ENCODE measurements at places on chromosomes 16 and 17. TPM values are rescaled to one million over a fixed set of nuclear protein-coding genes. Genes with fewer than 3 reads are reported as not detected.

- H3K27me3 ChIP-seq, result no peaks in the 10 kb centered on the region
- no peak overlapping the region for H3K4me3 ChIP-seq
- no peaks in the 10 kb centered on the region for H3K36me3 ChIP-seq
- H3K4me1 ChIP-seq, result no peaks in the 10 kb centered on the region
- no peak overlapping the region for H3K27ac ChIP-seq
- peak; percentile 37 for DNase-seq
Observed at GRCh38 chr17:21679256-21680146, 12.8 kb upstream of the KCNJ18 start.

DNA sequence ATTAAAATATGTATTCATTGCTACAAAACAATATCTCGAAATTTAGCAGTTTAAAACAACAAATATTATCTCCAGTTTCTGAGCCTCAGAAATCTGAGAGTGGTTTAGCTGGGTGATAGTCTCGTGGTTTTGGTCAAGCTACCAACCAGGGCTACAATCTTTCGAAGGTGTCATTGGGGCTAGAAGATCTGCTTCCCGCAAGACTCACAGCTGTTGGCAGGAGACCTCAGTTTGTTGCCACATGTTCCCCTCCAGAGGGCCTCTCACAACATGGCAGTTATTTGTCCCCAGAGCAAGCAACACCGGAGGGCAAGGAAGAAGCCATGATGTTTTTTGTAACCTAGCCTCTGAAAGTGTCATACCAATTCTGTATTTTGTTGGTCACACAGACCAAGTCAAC, 12.0 kb upstream of the BCAS3 start:
- H3K27ac ChIP-seq, result no peak overlapping the region
- H3K27me3 ChIP-seq, result no peaks in the 10 kb centered on the region
- no peaks in the 10 kb centered on the region for H3K4me1 ChIP-seq
- no peak for DNase-seq

DNA sequence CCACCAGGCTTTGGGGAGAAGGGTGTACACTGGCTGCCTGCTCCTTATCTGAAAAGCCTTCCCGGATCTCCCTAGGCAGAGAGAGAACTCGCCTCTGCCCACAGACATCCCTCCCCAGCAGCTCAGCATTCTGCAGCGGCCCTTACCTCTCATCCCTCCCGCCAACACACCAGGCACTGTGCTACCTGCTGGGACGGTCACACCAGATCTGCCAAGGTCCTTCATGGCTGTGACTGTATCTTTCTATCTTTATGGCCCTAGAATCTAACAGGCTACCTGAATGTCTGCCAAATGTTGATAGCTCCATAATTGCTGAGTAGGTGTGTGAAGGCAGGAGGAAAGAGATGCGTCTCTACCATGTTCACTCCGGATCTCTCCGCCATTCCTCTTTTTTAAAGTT, 7.9 kb downstream of the TSNAXIP1 start:
- no peaks in the 10 kb centered on the region for H3K36me3 ChIP-seq
- DNase-seq, result no peak
- no peak overlapping the region for H3K4me3 ChIP-seq
- no peaks in the 10 kb centered on the region for H3K4me1 ChIP-seq

- no peak overlapping the region for H3K27ac ChIP-seq
- no peaks in the 10 kb centered on the region for H3K36me3 ChIP-seq
- H3K27me3 ChIP-seq, result no peaks in the 10 kb centered on the region
- DNase-seq, result no peak
- H3K4me3 ChIP-seq, result no peak overlapping the region
- H3K4me1 ChIP-seq, result peaks cover 50% of the 10 kb centered on the region
Observed at GRCh38 chr17:40932608-40933007, 4.8 kb downstream of the KRT23 start.

DNA sequence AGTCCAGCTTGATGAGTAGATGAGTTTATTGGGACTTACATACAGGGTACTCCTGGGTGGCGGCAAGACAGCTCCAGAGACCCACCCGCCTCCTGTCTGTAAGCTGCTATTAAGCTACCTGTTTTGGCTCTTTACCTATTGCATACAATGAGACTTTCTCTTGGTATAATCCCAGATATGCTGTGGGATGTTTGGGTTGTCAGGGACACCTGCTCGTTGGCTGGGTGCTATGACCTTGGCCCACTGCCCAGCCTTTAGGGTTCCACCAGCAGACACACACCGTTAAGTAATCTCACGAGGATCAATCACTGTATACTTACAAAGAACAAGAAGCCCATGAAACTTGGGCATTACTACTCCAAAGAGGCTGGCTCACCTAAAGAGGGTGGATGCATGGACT, 116.4 kb downstream of the NPIPB5 start:
- H3K36me3 ChIP-seq, result no peaks in the 10 kb centered on the region
- H3K4me3 ChIP-seq, result no peak overlapping the region
- no peak for DNase-seq
- H3K4me1 ChIP-seq, result no peaks in the 10 kb centered on the region

GRCh38 chr16:10405386-10405939, 19.6 kb downstream of the ATF7IP2 start:
- H3K27me3 ChIP-seq, result no peaks in the 10 kb centered on the region
- peaks cover 5% of the 10 kb centered on the region for H3K4me1 ChIP-seq
- H3K27ac ChIP-seq, result no peak overlapping the region
- DNase-seq, result no peak

GRCh38 chr17:63447471-63448009, 1.4 kb upstream of the CYB561 start:
- H3K36me3 ChIP-seq, result no peaks in the 10 kb centered on the region
- H3K27me3 ChIP-seq, result no peaks in the 10 kb centered on the region
- no peak for DNase-seq
- peak overlapping the region; percentile 90 for H3K27ac ChIP-seq
- peaks cover 14% of the 10 kb centered on the region for H3K4me1 ChIP-seq

Gene SPN
- not detected for total RNA-seq

Gene TBC1D3H
- total RNA-seq, result not detected
